NCI-H526 (cell line): ENCODE measurements at places on chromosomes 1 and 21.

DNA sequence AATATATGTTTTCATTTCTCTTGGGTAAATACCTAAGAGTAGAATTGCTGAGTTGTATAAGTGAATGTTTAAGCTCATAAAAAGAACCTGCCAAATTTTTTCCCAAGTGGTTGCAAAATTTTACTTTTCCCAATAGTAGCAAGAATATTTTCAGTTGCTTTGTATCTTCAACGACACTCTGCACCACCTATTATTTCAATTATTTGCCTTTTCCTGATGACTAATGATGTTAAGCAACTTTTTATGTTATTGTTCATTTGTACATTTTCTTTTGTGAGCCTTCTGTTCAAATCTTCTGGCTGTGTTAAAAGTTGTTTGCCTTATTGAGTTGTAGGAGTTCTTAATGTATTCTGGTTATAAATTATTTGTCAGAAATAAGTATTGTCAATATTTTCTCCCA, 299.1 kb upstream of the NRIP1 start:
- no peak for DNase-seq

DNA sequence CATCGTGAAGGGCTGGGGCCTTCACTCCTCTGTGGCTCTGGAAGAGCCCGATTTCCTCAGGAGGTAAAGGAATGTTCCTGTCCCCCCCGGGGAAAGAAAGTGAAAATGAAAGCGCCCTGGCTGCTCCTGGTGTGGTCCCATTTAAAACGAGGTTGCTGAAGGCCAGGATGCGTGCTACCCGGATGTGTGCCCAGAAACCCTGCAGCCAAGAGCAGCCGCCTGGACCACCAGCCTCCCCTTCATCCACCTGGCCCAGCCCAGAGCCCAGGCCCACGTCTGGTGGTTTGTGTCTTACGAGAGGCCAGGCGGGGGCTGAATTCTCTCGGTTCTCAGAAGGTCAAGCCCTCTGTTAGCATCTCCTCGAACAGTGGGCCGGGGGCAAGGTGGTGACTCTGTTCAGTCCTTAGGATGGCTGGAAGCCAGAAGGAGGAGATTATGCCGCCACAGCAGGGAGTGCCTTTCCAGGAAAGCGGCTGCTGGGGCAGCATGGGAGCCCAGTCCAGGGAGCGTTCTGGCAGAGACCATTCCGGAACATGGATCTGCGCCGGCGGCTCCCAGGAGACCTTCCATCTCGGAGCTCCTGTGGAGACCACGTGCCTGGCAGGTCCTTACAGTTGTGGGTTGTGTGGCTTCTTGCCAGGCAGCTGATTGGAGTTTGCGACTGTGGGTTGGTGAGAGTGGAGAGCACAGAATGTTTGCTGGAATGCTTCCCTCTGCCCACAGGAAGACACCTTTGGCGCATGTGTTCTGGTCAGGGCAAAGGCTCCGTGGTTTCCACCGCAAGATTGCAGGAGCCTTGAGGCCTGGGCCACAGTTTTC, 1.4 kb downstream of the GUK1 start:
- DNase-seq: no peak

DNA sequence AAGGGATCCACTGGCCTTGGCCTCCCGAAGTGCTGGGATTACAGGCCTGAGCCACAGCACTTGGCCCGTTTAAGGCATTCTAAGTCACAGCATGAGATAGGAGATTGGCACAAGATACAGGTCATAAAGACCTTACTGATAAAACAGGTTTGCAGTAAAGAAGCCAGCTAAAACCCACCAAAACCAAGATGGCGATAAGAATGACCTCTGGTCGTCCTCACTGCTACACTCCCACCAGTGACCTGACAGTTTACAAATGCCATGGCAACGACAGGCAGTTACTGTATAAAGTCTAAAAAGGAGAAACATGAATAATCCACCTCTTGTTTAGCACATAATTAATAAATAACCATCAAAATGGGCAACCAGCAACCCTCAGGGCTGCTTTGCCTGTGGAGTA, 33.3 kb upstream of the RCC2 start:
- no peak for DNase-seq

- no peak for DNase-seq
Measured at GRCh38 chr1:172946814-172947507, 103.8 kb downstream of the TNFSF18 start.

DNA sequence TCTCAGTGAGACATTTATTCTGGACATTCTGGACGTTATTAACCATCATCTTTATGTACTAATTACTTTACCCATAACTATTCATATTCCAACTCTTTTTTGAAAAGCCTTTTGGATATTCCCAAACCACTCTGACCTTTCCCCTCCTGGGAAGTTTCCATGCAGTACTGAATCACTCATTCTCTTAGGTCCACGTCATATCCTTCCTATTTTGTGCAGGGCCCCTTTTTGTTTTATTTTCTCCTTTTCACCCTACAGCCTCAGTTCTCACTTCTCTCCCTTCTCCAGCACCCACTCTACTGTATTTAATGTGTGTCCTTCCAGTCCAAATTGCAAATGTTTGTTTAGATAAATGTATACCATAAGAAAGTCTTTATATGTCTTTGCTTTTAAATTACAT, 16.4 kb upstream of the ATP1A1 start:
- no peak for DNase-seq

DNA sequence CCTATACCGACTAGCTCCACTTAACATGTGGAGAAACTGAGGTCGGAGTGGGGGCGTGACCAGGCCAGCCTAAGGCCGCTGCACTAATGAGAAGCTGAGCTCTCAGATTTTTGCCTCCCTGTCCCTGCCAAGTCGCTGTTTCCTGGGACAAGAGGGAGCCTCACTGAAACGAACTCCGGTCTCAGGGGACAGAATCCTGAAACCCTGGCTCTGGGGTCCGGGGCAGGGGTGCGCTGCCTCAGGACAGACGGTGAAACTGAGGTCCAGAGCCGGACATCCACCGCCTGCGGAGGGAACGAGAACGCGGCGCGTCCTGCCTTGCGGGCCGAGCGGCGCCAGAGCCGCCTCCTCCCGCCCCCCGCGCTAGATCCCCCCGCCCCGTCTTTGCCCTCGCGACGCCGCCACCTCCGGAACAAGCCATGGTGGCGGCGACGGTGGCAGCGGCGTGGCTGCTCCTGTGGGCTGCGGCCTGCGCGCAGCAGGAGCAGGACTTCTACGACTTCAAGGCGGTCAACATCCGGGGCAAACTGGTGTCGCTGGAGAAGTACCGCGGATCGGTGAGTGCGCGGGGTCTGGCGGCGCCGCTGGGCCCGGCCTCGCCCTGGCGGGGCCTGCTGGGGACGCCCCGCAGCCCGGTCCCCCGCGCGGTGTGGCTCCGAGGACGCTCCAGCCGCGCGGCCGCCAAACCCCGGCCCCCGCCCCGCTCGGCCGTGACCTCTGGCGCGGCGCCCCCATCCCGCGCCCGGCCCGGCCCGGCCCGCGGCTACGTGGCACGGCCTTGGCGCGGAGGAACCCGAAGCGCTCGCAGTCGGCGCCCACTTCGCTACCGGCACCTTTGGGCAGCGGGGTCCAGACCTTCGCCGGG, at the start of gene GPX7:
GPX7 (plus strand) TSS at position 381 of the 865 bp plus-strand sequence; CDS start at position 420, 39 bp downstream.
- DNase-seq: no peak

- DNase-seq: no peak
Measured at GRCh38 chr1:42211224-42211623, 46.7 kb upstream of the GUCA2A start.

GRCh38 chr1:187096689-187097088, 267.9 kb downstream of the PLA2G4A start:
- DNase-seq: no peak

DNA sequence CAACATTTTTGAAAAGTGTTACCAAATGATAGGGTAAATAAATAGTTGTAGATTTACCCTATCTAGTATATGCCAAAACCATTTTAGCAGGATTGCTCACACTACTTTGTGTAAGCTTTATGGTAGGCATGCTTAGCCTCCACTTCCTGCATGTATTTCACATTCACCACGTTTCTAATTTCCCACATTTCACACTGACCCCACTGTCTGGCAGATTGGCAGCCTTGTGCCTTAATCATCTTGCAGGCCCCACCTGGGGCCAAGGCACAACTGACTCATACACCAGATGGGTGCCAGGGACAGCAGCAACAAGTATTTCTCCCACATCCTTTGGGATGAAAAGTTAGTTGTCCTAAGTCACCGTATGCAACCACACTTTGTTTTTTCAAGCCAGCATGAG, 21.2 kb upstream of the CENPF start:
- no peak for DNase-seq

DNA sequence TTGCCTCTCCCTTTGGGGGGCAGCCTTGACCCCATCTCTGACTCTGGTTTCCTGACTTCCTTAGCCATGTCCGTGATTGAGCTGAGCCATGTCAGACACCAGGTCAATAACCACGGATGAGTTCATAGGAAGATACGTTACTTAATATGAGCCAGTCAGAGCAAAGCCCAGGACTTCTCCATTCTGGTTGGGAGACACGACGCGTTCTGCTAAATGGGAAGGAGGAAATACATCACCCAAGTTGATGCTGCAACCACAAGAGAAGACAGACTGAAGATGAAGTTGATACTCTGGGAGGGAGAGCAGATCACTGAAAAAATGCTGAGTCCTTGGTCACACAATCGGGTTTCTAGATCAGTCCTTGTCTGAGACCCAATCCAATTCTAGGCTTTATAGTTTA, 90.9 kb downstream of the MATN1 start:
- DNase-seq: no peak

DNA sequence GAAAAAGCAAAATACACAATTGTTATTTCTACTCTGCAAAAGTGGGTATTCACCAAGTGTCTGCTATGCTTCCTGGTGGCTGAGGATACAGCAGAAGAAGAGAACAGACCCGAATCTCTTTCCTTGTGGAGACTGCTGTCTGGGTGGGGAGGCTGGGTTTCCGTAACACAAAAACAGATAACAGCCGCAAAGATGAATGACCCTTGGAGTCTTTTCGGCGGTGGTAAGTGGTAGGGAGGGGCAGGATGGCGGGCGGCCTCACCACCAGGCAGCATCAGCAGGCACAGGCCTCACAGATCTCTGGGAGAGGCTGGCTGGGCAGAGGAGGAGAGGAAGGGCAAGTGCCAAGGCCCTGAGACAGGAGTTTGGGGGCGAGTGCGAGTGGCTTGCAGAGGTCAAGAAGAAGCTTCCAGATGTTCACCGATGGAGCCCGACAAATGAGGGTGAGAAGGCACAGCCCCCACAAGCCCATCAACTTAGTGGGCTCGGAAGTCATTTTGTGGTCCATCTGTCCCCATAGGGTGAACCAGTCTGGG, 164.2 kb downstream of the RHOU start:
- no peak for DNase-seq

DNA sequence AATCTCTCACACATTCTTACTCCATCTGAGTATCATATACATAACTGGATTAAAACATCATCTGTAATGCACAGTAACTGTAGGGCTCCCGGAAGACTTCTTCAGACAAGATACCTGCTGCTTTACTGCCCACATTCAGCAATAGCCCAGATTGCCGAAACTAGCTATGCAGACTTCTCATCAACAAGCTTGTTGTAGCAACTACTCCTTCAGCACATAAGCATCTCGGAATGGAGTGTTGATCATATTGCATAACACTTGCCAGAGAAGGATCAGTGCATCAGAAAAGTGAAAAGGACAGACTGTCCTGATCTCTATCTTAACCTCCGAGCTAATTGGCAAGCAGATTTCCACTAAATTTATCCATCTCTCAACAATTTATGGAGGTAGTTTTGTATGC, 354.6 kb upstream of the C1orf87 start:
- DNase-seq: no peak
